ENCODE measurements at places on chromosomes 5 and 9. TPM values are rescaled to one million over a fixed set of nuclear protein-coding genes. Genes with fewer than 3 reads are reported as not detected.

Gene QRFP
- not detected for total RNA-seq

Gene GPX3
- 13.2 TPM for total RNA-seq

Gene PCDHB10
- not detected for total RNA-seq

Gene TMEM252
- not detected for total RNA-seq

Gene SV2C
- 0.11 TPM for total RNA-seq

Gene PTGS1
- 3.4 TPM for total RNA-seq

Gene BAAT
- 0.04 TPM for total RNA-seq

Gene GOLPH3
- 41.6 TPM for total RNA-seq

Gene ELOVL7
- total RNA-seq: 7.2 TPM

Gene ADAM19
- 9.1 TPM for total RNA-seq

Gene ABLIM3
- total RNA-seq: 4.7 TPM

Gene ARID3C
- 0.07 TPM for total RNA-seq

Gene HARS2
- 29.2 TPM for total RNA-seq

Gene SLC6A19
- total RNA-seq: not detected

Gene SLCO6A1
- not detected for total RNA-seq

Gene IL3
- not detected for total RNA-seq

Gene CCDC171
- total RNA-seq: 1.1 TPM

Gene MARCHF3
- 0.42 TPM for total RNA-seq

Gene MYO10
- total RNA-seq: 62.5 TPM

Gene CYSRT1
- 0.92 TPM for total RNA-seq

Gene MED10
- total RNA-seq: 21.5 TPM

Gene SLC34A3
- total RNA-seq: not detected

Gene DMRTA1
- total RNA-seq: 0.58 TPM

Gene SPINK4
- total RNA-seq: not detected

Gene MCTP1
- total RNA-seq: 1.3 TPM

Gene IDNK
- total RNA-seq: 1.9 TPM

Gene SEPTIN8
- 48.5 TPM for total RNA-seq

Gene PLPPR1
- total RNA-seq: not detected

Gene KIF4B
- 0.03 TPM for total RNA-seq

Gene CDX1
- not detected for total RNA-seq

Gene TDRD7
- 16.9 TPM for total RNA-seq

Gene C1QTNF3
- 0.41 TPM for total RNA-seq

Gene PRKAA1
- 50.9 TPM for total RNA-seq

Gene IL7R
- 6.7 TPM for total RNA-seq

Gene ANXA1
- total RNA-seq: 880 TPM

Gene PCDHB4
- not detected for total RNA-seq
